ENCODE measurements at places on chromosomes 3 and 15. TPM values are rescaled to one million over a fixed set of nuclear protein-coding genes. Genes with fewer than 3 reads are reported as not detected.

The TNFAIP8L3 gene
- 1.1 TPM for total RNA-seq

The UPK1B gene
- total RNA-seq, result 2.7 TPM

The SELENOS gene
- 35.2 TPM for total RNA-seq

The SLC15A2 gene
- total RNA-seq, result 4.9 TPM

The SCAANT1 gene
- not detected for total RNA-seq

The CAND2 gene
- 3.8 TPM for total RNA-seq

The ANKRD63 gene
- total RNA-seq, result not detected

The COLQ gene
- total RNA-seq, result 0.28 TPM

The GOLGA8T gene
- total RNA-seq, result not detected

The PTH1R gene
- 1.2 TPM for total RNA-seq

The TRIM42 gene
- not detected for total RNA-seq

The POLG gene
- 38.1 TPM for total RNA-seq

The GP5 gene
- total RNA-seq, result not detected

The ZPLD1 gene
- 0.19 TPM for total RNA-seq

The ZDHHC19 gene
- 0.17 TPM for total RNA-seq

The CLSTN2 gene
- total RNA-seq, result 9.3 TPM

The VWA5B2 gene
- total RNA-seq, result 2.6 TPM

The EXD1 gene
- not detected for total RNA-seq

The HCN4 gene
- total RNA-seq, result 0.09 TPM

The STRIT1 gene
- not detected for total RNA-seq

The SPSB4 gene
- total RNA-seq, result 20.2 TPM

All from pancreas (tissue), 10 donors.